ENCODE measurements at places on chromosomes 7 and 10.
A peak's percentile ranks its signal among the peaks of the same experiment; 100 is the strongest.

DNA sequence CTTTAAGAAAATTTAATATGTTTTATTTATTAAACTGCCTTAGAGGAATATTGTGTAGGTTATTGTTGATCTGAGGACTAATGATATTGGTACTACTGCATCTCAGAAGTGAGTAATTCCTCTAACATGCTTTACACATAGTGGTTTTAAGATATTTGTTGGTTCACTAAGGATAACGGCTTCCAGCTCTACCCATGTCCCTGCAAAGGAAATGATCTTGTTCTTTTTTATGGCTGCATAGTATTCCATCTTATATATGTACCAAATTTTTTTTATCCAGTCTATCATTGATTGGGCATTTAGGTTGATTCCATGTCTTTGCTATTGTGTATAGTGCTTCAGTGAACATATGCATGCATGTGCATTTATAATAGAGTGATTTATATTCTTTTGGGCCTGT, 20.1 kb downstream of the NXPH1 start:
- DNase-seq, result no peak

DNA sequence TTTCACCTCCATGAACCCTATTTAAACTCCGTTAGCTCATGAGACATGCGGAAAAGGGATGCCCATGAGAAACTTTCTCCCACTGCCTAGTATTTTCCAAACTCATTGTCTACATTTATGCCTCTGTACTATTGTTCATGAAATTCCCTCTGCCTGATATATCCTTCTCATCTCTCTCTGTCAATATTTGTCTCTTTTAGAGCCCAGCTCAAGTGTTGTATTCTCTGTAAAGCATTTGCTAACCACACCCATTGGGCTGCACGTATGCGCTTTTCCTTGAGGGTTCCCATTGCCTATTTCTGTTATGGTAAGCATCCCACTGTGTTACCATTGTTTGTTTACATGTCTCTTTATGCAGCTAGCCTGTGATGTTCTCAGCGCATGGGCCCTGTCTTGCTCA, 211.4 kb downstream of the MDFIC start:
- DNase-seq, result no peak

GRCh38 chr7:5212633-5213285, 22.7 kb downstream of the WIPI2 start:
- DNase-seq, result no peak

GRCh38 chr10:725786-726185, 36.3 kb upstream of the DIP2C start:
- DNase-seq, result no peak

DNA sequence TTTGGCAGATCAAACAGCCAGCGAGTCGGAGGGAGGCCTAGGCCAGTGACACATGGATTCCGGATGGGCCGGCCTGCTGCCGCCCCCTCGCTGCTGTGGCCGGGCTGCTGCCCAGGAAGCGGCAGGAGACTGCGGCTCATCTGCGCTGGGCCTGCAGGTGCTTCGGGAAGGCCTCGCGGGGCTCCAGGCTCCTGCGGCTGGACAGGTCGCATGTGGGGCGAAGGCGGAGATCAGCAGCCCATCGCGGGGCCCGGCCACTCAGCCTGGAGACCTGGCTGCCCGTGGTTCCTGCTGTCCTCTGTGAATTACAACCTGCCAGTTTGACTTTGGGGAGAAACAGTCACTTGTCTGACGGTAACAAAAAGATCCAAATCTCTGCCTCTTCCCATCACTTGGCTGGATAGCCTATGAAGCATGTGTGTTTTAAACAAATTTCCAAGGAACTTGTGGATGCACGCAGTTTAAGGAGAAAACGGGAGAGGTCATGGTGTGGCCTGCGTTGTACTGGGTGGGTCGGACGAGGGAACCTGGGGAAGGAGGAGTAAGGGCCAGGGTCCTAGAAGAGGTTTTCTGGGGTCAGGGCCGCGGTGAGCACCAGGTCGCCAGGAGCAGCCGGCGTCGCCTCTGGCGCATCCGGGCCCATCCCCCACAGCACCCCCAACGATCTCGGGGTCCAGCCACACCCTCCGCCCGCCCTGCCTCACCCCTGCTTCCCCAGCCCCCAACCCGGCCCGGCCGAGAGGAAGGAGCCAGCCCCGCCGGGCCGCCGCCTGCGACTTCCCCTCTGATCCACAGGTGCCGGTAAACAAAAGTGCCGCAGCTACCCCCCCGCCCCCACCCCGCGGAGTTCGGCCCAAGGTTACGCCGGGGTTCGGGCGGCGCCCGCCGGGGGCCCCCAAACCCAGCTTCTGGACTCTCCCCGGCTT, 1.6 kb downstream of the SPOCK2 start:
- no peak for DNase-seq

DNA sequence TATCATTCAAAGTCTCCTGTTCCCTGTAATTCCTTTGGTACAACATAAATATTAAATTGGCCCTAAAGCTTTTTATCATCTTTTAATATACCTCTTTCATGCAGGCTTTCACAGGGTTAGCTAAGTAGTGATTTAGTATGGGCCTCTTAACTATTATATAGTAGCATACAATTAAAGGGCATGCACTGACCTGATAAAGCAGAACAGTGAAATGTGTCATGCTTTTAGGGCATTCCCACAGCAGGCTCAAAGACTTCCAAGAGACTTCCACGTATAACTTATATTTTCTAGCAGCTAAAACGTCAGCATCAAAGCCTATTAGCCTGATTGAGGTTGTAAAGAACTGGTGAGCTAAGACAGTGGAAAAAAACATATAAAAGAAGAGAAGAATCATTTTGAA, 35.3 kb downstream of the SAMD8 start:
- DNase-seq, result no peak

- peak; percentile 99 for DNase-seq
These were observed 6.1 kb downstream of the NYAP1 start for GRCh38 chr7:100489824-100490223.

DNA sequence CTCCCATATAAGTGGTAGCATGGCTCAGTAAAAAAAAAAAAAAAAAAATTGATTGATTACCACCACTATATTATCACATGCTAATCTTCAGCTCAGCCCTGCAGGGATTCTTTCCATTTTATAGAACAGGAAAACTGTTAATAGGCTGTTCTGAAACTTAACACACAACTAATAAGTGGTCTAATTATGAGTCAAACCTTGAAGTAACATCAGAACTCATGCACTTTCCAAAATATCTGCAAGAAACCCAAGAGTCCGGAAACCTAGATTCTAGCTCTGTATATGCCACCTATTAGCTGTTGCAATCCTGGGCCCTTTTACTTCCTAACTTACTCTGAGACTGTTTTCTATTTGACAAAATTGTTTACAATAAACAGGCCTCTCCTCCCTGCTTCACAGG, 23.9 kb downstream of the SEM1 start:
- DNase-seq, result no peak

Measured in NCI-H1105 (cell line).